ENCODE measurements at places on chromosomes 4 and X.

GRCh38 chr4:150079081-150079581, 886 bp downstream of the DCLK2 start:
- DNase-seq: no peak

- DNase-seq: no peak
Measured at GRCh38 chr4:139619644-139620043, 46.0 kb upstream of the MGST2 start.

DNA sequence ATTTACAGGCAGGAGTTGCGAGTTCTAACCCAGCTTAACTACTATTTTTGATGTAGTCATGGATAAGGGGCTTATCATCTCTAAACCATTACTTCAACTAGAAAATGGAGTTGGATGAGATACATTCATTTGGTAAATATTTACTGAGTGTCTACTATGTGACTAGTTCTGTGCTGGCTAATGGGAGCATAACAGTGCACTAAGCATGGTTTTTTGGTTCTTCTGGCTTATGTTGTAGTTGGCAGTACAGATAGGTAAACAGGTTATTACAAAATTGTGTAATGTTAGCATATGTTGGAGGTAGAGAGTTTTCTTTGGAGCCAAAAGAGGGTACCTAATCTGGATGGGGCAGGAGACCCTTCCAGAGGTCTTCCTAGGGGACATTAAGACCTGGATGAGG, 25.8 kb upstream of the PI4K2B start:
- DNase-seq: no peak

- no peak for DNase-seq
Measured at GRCh38 chr4:12658146-12658545, 826.0 kb downstream of the RAB28 start.

DNA sequence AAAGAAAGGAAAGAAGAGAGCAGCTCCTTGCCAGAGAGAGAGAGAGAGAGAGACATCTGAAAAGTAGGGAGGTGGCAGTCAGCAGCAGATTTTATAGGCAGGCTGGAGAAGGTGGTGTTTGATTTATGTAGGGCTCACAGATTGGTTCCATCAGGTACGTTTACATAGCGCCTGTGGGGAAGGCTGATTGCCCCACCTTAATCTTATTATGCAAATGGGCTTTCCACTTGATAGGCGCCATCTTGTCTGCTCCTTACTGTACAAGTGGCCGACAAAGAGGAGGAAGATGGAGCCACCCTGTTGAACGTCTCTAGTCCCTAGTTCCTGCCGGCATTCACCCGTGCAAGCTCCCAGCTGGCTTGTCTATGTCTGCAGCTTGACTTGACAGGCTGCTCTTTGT, 49.1 kb upstream of the DHRSX start:
- DNase-seq: no peak

GRCh38 chr4:72378901-72379300, 190.1 kb downstream of the ADAMTS3 start:
- no peak for DNase-seq

- DNase-seq: no peak
Measured at GRCh38 chr4:76194325-76194724, 19.3 kb downstream of the SCARB2 start.

GRCh38 chr4:100962698-100963097, 384.6 kb downstream of the PPP3CA start:
- DNase-seq: no peak

DNA sequence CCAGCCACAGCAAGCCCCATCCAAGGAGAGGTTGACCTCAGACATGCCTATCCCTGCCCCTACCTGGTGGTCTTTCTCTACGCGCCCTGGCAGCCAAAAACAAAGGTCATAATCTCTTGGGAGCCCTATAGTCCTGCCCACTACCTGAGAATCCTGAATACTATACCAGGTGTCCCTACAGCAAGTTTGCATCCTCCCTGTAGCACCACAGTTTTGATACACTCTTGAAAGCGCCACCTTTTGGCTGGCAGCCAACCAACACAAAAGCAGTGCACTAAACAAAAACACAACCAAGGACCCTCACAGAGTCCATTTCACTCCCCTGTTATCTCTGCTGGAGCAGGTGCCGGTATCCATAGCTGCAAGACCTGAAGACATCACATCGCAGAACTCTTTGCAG, 523.8 kb upstream of the CPEB2 start:
- no peak for DNase-seq

DNA sequence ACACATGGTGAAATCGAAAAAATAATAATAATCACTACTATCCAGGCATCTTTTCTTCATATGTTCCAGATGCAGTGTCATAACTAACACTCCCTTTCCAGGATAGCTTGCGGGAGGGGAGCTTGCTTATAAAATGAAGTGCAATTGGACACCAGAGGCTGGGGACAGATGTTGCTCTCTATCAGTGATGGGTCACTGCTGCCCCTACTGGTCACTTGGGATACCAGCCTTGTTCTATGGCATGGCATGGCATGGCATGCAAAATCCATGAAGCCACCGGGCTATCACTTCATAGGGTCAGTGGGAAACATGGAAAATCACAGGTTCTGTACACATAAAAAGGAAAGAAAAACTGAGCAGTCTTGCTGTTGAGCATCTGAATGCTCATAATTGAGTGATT, 168.1 kb downstream of the GLRA2 start:
- no peak for DNase-seq

All from activated T-helper 1 cell treated with anti-CD3 and anti-CD28 coated beads, Interleukin-2, amount 50 U/mL, for 16 hours (primary cell).